ENCODE measurements at places on chromosomes 12 and 14.
A peak's percentile ranks its signal among the peaks of the same experiment; 100 is the strongest.

GRCh38 chr12:31644536-31644935 is 15.0 kb upstream of the ETFBKMT start:
- no peaks in the 10 kb centered on the region for H3K27me3 ChIP-seq
- H3K4me1 ChIP-seq = no peaks in the 10 kb centered on the region
- no peak overlapping the region for H3K4me3 ChIP-seq
- no peaks in the 10 kb centered on the region for H3K36me3 ChIP-seq
- no peak for DNase-seq
- H3K27ac ChIP-seq = no peak overlapping the region

DNA sequence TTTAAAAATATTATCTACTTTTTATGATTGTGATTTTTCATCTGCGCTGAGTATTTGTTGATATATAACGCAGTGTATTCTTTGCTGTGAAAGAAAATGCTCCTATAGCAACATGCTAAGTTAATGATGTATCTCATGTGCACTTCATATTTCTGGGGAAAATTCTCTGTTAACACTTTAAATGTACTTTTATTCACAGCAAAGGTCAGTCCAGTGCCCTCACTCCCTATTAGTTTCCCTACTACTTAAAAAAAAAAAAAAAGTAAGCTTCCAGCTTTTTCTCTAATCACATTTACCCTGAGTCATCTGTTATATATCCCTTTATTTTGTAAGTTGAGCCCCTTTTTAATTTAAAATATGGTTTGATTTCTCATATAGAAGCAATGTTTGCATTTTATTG is 219.8 kb downstream of the AEBP2 start:
- no peak overlapping the region for H3K4me3 ChIP-seq
- no peak for DNase-seq
- no peaks in the 10 kb centered on the region for H3K27me3 ChIP-seq
- H3K4me1 ChIP-seq = no peaks in the 10 kb centered on the region

- DNase-seq = no peak
- H3K36me3 ChIP-seq = no peaks in the 10 kb centered on the region
- peaks cover 5% of the 10 kb centered on the region for H3K4me1 ChIP-seq
Measured at GRCh38 chr12:121613462-121613861, 12.9 kb upstream of the ORAI1 start.

- no peak overlapping the region for H3K4me3 ChIP-seq
- no peaks in the 10 kb centered on the region for H3K4me1 ChIP-seq
- no peaks in the 10 kb centered on the region for H3K36me3 ChIP-seq
- no peaks in the 10 kb centered on the region for H3K27me3 ChIP-seq
- H3K27ac ChIP-seq = no peak overlapping the region
Measured at GRCh38 chr14:71143381-71144290, 236.4 kb downstream of the PCNX1 start.

DNA sequence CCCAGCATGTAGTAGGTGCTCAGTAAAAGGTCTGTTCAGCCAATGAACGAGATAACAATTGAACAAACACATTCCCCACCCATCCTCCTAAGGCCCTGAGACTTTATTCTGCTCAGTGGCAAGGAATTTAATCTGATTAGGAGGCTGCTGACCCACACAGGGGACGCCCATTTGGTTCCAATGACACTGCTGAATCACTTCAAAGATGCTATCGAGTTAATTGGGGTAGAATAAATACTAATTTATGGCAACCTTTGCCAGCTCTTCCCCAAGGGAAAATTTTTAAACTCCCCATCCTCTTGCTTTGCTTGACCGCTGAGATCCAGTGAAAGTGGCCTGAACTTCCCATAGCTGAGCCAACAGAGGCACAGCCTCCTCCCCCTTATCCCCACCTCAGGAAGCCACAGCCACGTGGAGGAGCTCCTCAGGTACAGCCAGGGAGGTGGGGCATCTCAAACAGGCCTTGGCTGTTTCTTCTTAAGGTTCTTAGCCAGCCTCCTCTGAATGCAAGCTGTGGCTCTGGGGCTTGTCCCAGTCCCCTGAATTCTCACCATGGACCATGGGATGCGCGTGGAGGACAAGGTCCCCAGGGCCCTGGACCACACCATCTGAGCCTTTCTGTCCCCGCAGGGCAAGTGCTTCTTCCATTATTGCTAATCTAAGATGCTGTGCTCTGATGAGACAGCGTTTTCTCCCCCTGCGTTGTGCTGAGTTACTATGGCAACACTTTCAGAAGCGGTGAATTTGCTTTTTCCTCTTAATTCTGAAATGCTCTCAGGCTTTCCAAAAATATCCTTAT is 26.7 kb downstream of the C14orf132 start:
- no peak overlapping the region for H3K4me3 ChIP-seq
- no peaks in the 10 kb centered on the region for H3K36me3 ChIP-seq
- no peaks in the 10 kb centered on the region for H3K27me3 ChIP-seq
- H3K4me1 ChIP-seq = no peaks in the 10 kb centered on the region
- DNase-seq = no peak

DNA sequence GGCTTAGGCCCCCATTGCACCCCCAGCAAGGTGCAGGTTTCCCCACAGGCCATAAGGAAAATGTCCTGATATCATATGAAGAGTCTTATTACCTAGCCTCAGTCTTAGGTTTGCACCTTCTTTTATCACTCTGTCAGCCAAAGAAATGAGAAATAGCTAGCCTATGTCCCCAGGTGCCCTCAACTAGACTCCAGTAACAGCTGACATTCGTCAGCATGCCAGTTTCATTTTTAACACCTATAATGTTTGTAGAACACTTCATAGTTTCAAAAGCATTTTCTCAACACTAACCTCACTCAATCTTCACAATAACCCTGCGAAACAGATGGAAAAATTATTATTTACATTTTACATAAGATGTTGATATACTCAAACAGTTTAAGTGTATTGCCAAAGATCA is 24.0 kb upstream of the OR10P1 start:
- H3K4me3 ChIP-seq = no peak overlapping the region
- H3K4me1 ChIP-seq = peaks cover 5% of the 10 kb centered on the region
- DNase-seq = no peak
- no peak overlapping the region for H3K27ac ChIP-seq
- H3K27me3 ChIP-seq = no peaks in the 10 kb centered on the region
- no peaks in the 10 kb centered on the region for H3K36me3 ChIP-seq

DNA sequence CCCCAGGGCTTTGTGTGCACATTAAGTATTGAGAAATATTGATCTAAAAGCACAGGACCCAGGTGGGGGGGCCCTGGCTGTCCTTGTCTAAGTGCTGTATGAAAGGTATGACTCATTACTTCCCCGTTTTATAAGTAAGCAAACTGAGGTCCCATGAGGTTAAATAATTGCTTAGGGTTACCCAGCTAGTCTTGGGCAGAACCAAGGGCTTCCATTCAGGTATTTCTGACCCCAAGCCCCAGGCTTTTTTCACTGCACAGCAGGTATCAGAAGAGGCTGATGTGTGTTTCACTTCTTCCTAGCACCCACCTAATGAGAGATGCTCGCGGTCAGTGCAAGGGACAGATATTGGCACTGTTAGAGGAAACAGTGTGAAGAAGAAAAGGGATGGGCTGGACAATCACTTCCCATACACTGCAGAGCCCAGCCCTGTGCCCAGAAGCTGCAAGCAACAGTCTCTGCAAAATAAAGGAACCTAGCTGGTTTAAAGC is 4.7 kb upstream of the TC2N start:
- no peak for DNase-seq
- no peak overlapping the region for H3K4me3 ChIP-seq
- H3K36me3 ChIP-seq = no peaks in the 10 kb centered on the region
- peaks cover 4% of the 10 kb centered on the region for H3K4me1 ChIP-seq
- H3K27me3 ChIP-seq = no peaks in the 10 kb centered on the region

DNA sequence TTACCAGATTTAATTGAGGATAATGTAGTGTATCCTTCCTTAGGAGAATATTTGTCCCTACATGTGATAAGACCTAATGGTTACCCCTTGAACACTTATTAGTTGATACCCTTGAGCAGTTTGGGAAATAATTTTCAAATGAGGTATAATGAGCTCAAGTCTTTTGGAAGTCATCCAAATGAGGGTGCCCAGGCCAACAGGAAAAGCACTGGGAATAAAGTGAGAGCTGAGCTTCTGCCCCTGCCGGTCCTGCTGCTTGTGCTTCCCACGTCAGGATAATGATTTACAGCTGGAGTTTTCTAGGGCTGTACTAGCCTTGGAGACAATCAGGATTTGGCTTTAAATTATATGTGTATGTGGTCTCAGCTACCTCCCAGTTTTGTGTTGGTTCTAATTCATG is 178.8 kb upstream of the FRMD6 start:
- DNase-seq = no peak
- no peaks in the 10 kb centered on the region for H3K27me3 ChIP-seq
- no peaks in the 10 kb centered on the region for H3K4me1 ChIP-seq
- H3K4me3 ChIP-seq = no peak overlapping the region

DNA sequence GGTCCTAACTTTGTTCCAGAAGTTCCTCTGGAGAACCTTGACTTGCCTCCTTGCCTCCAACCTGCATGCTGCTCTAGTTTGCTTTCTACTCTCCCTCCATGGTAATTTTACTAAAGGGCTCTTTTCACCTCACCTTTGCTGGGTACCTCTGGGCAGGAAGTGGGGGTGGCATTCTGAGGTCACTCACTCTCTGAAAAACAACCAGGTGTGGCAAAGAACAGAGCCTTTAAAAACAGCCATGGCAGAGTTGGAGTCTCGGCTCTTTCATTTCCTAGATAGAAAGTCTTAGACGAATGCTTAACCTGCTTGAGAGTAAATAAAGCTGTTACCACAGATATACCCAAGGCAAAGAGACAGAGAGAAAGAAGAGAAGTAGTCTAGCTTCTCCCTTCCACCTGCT is 827.9 kb downstream of the BCL11B start:
- H3K27ac ChIP-seq = no peak overlapping the region
- no peak for DNase-seq
- no peak overlapping the region for H3K4me3 ChIP-seq
- no peaks in the 10 kb centered on the region for H3K4me1 ChIP-seq
- no peaks in the 10 kb centered on the region for H3K27me3 ChIP-seq

GRCh38 chr12:1108276-1108675 is 117.3 kb downstream of the ERC1 start:
- no peaks in the 10 kb centered on the region for H3K27me3 ChIP-seq
- peaks cover 4% of the 10 kb centered on the region for H3K36me3 ChIP-seq
- no peak overlapping the region for H3K27ac ChIP-seq
- H3K4me1 ChIP-seq = peaks cover 3% of the 10 kb centered on the region

GRCh38 chr12:131049549-131050339 is 96.0 kb downstream of the ADGRD1 start:
- H3K4me1 ChIP-seq = no peaks in the 10 kb centered on the region
- DNase-seq = no peak
- no peaks in the 10 kb centered on the region for H3K27me3 ChIP-seq
- no peak overlapping the region for H3K4me3 ChIP-seq
- no peaks in the 10 kb centered on the region for H3K36me3 ChIP-seq

DNA sequence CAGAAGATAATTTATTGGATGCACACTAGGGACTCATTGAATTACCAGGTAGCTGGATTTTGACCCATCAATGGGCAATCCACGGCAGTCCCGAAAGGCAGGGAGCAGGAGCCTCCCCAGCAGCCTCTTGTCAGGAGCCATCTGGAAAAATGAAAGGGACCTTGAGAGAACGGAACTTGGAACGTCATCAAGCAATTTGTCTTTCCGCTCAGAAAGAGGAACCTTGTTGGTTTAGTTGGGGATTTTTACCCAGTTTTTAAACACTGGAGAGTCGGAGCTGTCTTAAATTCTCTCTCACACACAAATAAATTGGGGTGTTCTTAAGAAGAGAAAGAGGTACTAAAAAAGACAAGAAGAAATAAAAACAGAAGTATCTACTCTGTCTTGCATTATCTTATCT is 1351.7 kb upstream of the TMEM132C start:
- no peak overlapping the region for H3K4me3 ChIP-seq
- no peaks in the 10 kb centered on the region for H3K27me3 ChIP-seq
- no peak overlapping the region for H3K27ac ChIP-seq

DNA sequence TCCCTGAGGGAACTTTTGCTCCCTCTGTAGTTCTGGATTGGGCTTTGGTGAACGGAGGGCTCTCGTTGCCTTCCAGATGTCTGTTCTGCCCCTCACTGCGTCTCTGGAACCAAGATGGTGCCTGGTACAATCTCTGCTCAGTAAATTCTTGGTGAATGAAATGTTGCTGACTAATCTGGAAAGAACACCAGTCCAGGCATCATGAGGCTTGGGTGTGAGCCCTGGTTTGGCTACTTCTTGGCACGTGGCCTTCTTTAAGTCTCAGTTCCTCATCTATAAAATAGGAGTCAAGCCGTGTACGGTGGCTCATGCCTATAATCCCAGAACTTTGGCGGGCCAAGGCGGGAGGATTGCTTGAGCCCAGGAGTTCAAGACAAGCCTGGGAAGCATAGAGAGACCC is 4.3 kb downstream of the HHIPL1 start:
- H3K4me3 ChIP-seq = no peak overlapping the region
- no peak overlapping the region for H3K27ac ChIP-seq
- no peak for DNase-seq
- H3K4me1 ChIP-seq = no peaks in the 10 kb centered on the region
- H3K27me3 ChIP-seq = peaks cover 25% of the 10 kb centered on the region
- H3K36me3 ChIP-seq = no peaks in the 10 kb centered on the region

GRCh38 chr14:32896979-32897697 is 41.5 kb upstream of the NPAS3 start:
- H3K4me3 ChIP-seq = peak overlapping the region; percentile 56
- no peaks in the 10 kb centered on the region for H3K4me1 ChIP-seq
- no peaks in the 10 kb centered on the region for H3K27me3 ChIP-seq
- H3K27ac ChIP-seq = peak overlapping the region; percentile 52
- no peak for DNase-seq
- H3K36me3 ChIP-seq = no peaks in the 10 kb centered on the region

DNA sequence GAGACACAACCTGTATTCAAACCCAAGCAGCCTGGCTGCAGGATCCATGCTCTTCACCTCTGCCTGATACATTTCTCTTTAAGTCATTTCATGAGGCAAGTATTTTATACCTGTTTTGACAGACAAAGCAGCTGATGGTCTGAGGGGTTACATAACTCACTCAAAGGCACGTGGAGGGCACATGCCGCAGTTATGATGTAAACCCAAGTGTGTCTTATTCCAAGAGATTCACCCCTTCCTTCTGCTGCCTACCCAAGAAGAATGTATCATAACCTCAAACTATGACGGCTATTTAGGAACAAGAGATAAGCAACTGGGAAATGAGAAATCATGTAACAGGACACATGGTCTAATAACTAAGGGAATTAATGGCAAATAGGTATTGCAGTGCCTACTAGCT is 329.8 kb upstream of the TMPO start:
- no peaks in the 10 kb centered on the region for H3K27me3 ChIP-seq
- H3K4me1 ChIP-seq = no peaks in the 10 kb centered on the region
- no peaks in the 10 kb centered on the region for H3K36me3 ChIP-seq
- no peak overlapping the region for H3K4me3 ChIP-seq
- DNase-seq = no peak

GRCh38 chr12:102510463-102510862 is 30.1 kb upstream of the IGF1 start:
- no peaks in the 10 kb centered on the region for H3K36me3 ChIP-seq
- no peaks in the 10 kb centered on the region for H3K4me1 ChIP-seq
- H3K27ac ChIP-seq = no peak overlapping the region
- DNase-seq = no peak
- H3K27me3 ChIP-seq = no peaks in the 10 kb centered on the region

GRCh38 chr12:69900720-69901131 is 75.7 kb downstream of the MYRFL start:
- H3K27ac ChIP-seq = no peak overlapping the region
- H3K36me3 ChIP-seq = no peaks in the 10 kb centered on the region
- no peaks in the 10 kb centered on the region for H3K27me3 ChIP-seq
